Left ventricle myocardium superior (tissue), 1 donor: ENCODE measurements at places on chromosomes 6 and 20. TPM values are rescaled to one million over a fixed set of nuclear protein-coding genes. Genes with fewer than 3 reads are reported as not detected.

DNA sequence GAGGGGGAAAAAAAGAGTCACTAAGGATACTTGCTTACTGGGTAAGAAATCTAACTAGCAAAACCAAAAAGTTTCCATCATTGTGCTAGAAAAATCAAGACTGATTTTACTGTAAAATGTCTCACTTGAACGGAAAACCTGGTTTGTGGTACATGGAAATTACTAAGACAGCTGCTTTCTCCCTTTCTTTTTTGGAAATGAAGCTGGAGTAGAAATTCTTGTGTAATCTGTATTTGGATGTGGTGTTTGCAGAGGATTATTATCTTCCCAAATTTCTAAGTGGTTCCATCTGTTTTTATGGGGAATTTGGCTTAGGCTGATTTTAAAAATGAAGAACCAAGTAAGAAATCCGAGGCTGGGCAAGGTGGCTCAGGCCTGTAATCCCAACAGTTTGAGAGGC, 20.4 kb downstream of the EPB41L2 start:
- DNase-seq, result peak; percentile 36

- peak; percentile 47 for DNase-seq
These were observed 26.3 kb upstream of the ZNF318 start for GRCh38 chr6:43395776-43396175.

- no peak for DNase-seq
These were observed 157.4 kb downstream of the EYA2 start for GRCh38 chr20:47051936-47052526.

DNA sequence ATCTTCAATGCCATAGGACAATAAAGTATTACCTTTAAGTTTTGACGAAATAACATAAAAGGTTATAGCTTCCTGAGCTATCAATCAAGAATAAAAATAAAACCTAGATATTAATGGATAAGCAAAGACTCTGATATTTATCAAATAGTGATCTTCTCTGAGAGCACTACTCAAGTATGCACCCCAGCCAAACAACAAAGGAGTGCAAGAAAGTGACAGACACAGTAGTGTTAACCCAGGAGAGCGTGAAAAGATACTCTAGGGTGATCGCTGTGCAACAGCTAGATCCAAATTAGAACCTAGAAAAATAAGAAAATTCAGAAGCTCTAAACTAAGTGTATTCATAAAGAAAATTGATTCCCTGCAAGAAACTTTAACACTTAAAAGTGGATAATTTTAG, 83.5 kb upstream of the CDYL start:
- no peak for DNase-seq

DNA sequence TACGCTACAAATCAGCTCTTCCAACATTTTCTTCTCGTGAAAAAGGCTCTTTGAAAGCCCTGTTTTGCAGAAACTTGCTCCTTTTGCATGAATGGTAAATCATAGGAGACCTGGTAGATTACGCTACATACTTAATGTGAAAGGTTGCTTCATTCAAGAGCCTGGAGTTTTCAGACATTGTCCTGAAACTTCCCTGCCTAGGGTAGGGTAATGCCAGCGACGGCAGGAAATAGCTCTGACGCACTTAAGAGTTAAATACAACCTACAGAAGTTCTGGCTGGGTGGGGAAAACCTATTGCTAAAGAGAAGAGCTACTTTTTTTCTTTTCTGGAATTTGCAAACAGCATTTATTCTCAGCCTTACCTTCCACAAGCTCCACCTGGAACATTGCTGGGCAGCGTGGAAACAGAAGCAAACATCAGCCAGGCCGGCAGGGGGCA, 144.5 kb downstream of the LPA start:
- no peak for DNase-seq

- DNase-seq, result no peak
These were observed 159.2 kb downstream of the BMP7 start for GRCh38 chr20:57107208-57107607.

DNA sequence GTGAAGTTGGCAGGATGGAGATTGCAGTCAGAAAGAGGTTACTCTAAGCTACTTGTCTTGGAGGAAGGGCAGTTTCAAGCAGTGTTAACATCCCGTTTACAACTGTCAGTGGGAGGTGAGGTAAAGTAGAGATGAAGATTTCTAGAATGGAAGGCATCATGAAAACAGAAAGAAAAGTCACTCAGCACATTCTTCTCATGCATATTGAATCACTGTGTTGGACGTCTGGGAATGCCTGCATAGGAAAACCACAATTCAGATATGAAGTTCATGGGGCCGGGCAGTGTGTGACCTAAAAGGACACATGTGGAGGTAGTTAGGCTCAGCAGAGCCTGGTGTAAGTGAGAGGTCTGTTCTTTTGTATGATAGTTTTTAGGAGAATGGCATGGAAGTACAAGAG, 73.5 kb upstream of the LAMP5 start:
- no peak for DNase-seq

DNA sequence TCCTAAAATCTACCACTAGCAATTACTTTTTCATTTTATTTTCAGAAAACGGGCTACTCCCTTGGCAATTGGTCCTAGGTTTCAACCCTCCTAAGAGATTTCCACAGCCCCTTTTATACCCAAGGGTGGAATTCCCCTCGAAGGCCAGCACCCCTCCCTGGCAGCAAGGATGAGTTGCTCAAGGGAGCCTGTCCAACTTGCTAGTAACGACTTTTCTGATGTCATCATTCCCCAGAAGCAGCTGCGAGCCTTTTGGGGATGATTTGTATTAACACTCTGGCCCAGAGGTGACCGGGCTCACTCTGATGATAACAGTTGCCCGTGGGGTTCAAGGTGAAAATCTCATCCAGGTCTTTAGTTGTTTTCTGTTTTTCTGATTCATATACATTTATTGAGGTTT, 30.7 kb upstream of the NAA20 start:
- DNase-seq, result no peak

GRCh38 chr6:168678588-168678987, 237.6 kb downstream of the SMOC2 start:
- DNase-seq, result no peak

DNA sequence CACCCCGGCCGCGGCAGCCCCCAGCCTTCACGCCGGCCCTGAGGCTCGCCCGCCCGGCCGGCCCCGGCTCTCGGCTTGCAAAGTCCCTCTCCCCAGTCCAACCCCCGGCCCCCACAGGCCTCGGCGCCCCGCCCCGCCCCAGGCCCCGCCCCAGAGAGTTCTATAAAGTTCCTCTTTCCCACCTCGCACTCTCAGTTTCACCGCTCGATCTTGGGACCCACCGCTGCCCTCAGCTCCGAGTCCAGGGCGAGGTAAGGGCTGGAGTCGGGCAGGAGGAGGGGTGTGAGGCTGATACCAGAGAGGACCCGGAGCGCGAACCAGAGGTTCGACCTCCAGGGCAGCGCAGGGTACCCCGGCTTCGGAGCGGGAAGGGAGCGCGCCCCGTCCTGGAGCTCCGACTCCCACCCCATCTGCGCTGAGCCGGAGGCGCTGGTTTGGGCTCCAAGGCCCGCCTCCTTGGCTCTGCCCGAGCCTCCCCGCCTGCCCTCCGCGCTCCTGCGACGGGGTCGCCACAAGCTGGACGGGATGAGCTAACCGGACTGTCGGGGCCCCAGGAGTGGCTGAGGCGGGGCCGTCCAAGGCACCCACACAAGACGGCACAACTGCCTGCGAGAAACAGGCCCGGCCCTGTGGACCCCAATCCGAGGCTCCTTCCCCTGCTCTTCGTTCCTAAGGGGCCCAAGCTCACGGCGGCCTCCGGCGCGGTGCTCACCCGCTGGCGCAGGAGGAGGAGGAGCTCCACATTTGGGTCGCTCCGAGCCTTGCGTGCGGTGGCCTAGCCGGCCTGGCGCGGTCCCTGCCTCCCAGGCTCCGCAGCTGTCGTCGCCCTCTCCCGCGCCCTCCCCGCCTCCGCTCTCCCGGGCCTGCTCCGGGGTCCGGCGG, at the start of gene IRF4:
Gene IRF4 (plus strand): TSS at position 194 of the 882 bp plus-strand sequence. CDS start 1,401 bp downstream, outside the sequence.
- DNase-seq, result no peak

- DNase-seq, result no peak
These were observed 100.0 kb upstream of the TAB2 start for GRCh38 chr6:149217466-149217888.

GRCh38 chr6:21614226-21614625, 20.7 kb downstream of the SOX4 start:
- DNase-seq, result no peak

GRCh38 chr20:1844325-1845162, 50.7 kb upstream of the SIRPA start:
- no peak for DNase-seq

DNA sequence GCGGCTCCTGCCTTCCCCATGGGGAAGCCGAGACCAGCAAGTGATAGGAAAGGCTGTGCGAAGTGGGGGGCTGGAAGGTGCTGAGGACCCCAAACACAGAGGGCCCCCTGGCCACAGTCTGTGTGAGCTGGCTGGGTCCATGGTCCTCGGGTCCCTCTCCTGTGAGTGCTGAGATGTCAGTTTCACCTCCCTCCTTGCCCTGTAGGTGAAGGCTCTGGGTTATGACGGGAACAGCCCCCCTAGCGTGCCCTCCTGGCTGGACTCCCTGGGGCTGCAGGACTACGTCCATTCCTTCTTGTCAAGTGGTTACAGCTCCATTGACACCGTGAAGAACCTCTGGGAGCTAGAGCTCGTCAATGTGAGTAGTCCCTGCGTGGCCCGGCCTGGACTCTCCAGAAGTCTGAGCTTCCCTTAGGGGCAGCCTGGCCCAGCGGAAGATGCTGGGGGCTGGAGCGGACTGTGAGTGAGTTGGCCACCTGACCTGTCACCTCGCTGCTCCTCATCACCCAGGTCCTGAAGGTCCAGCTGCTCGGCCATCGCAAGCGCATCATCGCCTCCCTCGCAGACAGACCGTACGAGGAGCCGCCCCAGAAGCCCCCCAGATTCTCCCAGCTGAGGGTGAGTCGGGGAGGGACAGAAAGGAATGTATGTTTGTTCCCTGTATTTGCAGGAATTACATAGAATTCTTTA, 61.7 kb downstream of the TCP11 start:
- DNase-seq, result no peak

DNA sequence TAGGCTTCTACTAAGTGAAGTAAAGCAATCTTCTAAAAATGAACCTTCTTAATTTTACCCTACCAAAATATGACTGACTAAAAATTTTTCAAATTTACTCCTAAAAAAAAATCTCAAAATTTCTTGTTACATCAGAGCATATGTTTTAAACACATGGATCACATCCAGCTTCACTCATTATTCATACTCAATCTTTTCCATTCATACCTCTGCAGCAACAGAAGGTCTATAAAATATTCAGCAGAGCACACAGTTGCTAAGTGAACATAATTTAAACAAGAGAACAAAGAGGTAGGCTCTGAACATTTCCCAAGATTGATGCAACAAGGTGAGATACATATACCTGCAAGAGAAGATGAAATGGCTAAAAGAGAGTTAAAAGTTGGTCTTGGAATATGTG, 213.9 kb downstream of the SOD2 start:
- DNase-seq, result no peak

DNA sequence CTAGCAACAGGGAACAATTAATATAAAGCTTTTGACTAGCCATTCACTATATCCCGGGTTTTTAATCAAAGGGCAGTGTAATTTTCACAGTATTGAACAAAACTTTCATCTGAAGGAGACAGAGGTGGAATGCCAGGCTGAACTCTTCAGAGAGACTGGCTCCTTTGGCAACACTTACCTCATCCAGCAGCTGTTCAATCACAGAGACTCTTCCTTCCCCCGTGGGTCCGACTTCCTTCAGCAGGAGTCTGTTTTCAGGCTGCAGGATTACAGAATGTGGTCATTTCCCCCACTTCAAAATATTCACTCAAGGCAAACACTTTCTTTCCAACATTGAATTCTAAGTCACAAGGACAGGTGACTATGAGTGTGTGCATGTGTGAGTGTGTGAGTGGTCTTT, 76.6 kb downstream of the DZANK1 start:
- DNase-seq, result no peak

The OXT gene
- total RNA-seq, result not detected

The ADGB gene
- total RNA-seq, result not detected

The TPX2 gene
- 0.72 TPM for total RNA-seq

The KIZ gene
- total RNA-seq, result 41.9 TPM

The CCN5 gene
- total RNA-seq, result 19.5 TPM

The EDN3 gene
- not detected for total RNA-seq
